ENCODE measurements at places on chromosomes 6 and 20.

DNA sequence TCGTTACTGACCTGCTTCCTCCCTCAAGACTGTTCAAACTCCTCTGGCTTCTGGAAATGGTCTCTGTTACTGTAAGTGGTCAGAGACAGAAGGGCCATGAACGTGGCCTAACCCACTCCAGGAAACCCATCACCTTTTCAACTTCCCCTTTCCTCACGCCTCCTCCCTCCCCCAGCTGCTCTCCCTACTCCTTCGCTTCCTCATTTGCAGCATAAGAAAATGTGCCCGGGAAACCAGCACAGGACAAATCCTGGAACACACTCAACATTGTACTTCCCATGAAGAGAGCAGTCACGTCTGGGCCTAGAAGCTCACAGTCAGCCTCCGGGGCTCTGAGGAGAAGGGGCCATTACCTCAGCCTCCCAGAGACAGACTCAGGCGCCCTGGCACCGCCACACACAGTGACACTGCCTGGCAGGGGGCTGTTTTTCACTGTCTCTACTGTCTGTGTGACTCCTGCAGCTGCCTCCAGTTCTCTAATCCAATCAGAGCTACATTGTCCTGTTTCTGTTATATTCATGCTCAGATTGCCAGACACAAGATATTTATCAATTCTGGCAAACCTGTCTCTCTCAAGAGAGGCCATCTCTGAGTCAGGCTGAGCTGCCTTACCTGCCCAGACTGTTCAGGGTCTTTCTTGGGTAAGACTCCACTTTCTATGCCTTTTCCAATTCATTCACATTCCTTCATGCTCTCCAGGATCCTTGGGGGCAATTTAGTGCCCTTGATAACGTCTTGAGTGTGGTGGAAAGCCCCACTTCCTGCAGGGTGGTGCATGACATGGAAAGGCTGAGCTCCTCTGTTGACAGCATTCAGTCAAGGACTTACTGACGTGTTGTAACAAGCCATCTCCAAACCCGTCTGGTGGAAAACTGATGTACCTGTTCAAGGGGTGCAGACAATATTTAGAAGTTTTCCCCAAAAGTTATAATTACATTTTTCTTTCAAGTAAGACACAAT lies 242.2 kb downstream of the HIVEP2 start:
- DNase-seq, result peak; percentile 63

DNA sequence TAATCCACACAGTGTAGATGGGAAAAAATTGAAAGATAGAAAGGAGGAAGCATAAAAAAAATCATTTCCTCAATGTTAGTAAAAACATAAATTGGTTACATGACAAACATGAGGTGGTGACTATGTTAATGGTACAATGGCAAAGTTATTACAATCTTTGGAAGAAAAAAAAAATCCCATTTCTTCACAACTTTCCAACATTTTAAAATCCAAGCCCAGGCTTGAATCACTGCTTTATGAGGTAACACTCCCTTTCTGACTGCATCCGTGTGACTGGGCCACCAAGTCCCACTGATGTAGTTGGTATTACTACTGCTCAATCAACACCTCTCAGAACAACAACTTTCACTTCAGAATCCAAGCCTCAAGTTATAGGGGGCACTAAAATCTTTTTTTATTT lies 160.4 kb downstream of the BTBD9 start:
- no peak for DNase-seq

- DNase-seq, result no peak
These were observed 9.0 kb upstream of the MICA start for GRCh38 chr6:31394381-31394780.

- no peak for DNase-seq
These were observed at the start of gene FILIP1 for GRCh38 chr6:75493400-75494064. FILIP1 (minus strand) TSS chr6:75493800; CDS start chr6:75414972, 78,828 bp downstream.

GRCh38 chr6:18386298-18386976 lies 713 bp upstream of the RNF144B start:
- no peak for DNase-seq

GRCh38 chr6:704046-704445 lies 11.1 kb upstream of the EXOC2 start:
- DNase-seq, result no peak

- no peak for DNase-seq
These were observed 62.0 kb upstream of the TASP1 start for GRCh38 chr20:13700761-13701160.

GRCh38 chr6:69096681-69097080 lies 461.6 kb downstream of the ADGRB3 start:
- no peak for DNase-seq

DNA sequence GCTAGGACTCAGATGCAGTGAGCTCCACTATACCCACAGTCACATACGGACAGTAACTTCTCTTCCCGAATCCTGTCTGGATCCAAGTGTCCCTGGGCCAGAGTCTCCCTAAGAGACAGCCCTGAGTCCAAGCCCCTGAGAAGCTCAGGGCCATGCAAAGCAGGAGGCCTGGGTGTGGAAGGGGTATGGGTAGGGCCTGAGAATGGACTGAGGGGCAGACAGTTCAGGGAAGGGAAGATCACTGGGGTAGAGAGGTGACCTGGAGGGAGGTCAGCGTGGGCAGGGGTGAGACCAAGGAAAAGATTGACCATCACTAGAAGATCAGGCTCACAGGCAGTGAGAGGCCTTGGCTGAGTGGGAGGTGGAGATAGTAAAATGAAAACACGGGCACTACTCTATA lies 8.8 kb downstream of the RPS6KA2 start:
- DNase-seq, result no peak
